ENCODE measurements at places on chromosomes 16 and 17. TPM values are rescaled to one million over a fixed set of nuclear protein-coding genes. Genes with fewer than 3 reads are reported as not detected.

The C16orf96 gene
- 0.19 TPM for total RNA-seq

The KRTAP4-16 gene
- total RNA-seq, result not detected

The CRYM gene
- total RNA-seq, result 4.4 TPM

GRCh38 chr17:43897831-43898230 lies 9.5 kb downstream of the MPP2 start:
- no peaks in the 10 kb centered on the region for H3K4me1 ChIP-seq
- H3K36me3 ChIP-seq, result no peaks in the 10 kb centered on the region
- no peak overlapping the region for H3K27ac ChIP-seq
- no peaks in the 10 kb centered on the region for H3K27me3 ChIP-seq

GRCh38 chr16:2208308-2208707 lies 2.4 kb downstream of the BRICD5 start:
- H3K4me3 ChIP-seq, result no peak overlapping the region
- no peaks in the 10 kb centered on the region for H3K27me3 ChIP-seq
- H3K27ac ChIP-seq, result no peak overlapping the region
- no peaks in the 10 kb centered on the region for H3K36me3 ChIP-seq
- peaks cover 3% of the 10 kb centered on the region for H3K4me1 ChIP-seq

DNA sequence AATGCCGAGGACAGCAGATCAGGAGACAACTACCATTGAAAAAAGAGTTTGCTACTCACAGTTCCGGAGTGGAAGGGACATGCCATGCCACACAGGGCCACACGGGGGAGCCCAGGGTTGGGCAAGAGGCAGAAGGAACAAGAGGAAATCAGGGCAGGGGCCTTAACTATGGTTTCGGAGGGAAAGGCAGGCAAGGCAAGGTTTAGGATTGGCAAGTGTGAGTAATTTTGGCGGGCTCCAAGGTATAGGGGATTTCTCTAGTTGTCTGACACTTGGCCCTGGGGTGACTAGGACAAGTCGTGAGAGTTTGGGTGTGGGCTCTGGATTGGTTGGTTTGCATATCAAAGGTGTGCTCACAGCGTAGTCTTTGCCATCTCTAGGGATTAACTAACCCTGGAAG lies 27.0 kb upstream of the NTN1 start:
- peak; percentile 78 for DNase-seq
- H3K36me3 ChIP-seq, result no peaks in the 10 kb centered on the region
- no peaks in the 10 kb centered on the region for H3K27me3 ChIP-seq
- H3K27ac ChIP-seq, result no peak overlapping the region
- no peak overlapping the region for H3K4me3 ChIP-seq
- H3K4me1 ChIP-seq, result no peaks in the 10 kb centered on the region

DNA sequence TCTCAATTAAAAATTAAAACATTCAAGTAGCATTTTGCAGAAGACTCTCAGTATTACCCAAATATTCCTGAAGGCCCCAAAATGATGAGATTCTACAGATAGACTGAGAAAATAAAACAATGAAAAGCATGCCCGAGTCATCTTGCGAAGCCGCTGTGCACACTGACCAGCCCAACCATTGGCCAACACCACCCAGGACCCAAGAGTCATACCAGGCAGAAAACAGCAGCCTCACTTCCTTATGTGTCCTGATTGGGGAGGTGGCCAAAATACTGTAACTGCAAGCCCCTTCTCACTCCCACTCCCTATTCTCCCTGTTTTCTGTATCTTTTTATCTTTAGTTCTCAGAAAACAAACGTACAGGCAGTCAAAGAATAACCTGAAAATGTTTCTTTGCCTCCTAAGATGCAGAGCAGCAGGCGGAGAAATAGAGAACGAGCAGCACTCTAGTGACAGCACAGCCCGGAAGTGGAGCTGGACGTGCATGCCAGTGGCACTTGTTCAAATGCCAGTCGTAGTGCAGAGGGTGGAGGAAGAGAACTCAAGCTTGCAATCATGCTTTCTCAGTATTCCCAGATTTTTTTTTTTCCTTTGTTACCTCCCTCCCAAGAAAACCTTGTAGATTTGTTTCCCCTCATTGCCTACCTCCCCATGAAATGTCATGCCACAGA lies 182.3 kb upstream of the SOX9 start:
- no peak overlapping the region for H3K4me3 ChIP-seq
- no peaks in the 10 kb centered on the region for H3K4me1 ChIP-seq
- H3K36me3 ChIP-seq, result no peaks in the 10 kb centered on the region
- DNase-seq, result no peak
- H3K27ac ChIP-seq, result no peak overlapping the region

- H3K4me1 ChIP-seq, result peaks cover 9% of the 10 kb centered on the region
- H3K27me3 ChIP-seq, result no peaks in the 10 kb centered on the region
- peak overlapping the region; percentile 81 for H3K27ac ChIP-seq
- H3K36me3 ChIP-seq, result peaks cover 1% of the 10 kb centered on the region
- DNase-seq, result peak; percentile 35
Observed at GRCh38 chr17:41967141-41967920, 736 bp downstream of the CNP start.

- H3K4me3 ChIP-seq, result no peak overlapping the region
- H3K27me3 ChIP-seq, result no peaks in the 10 kb centered on the region
- no peak overlapping the region for H3K27ac ChIP-seq
- H3K4me1 ChIP-seq, result no peaks in the 10 kb centered on the region
Observed at GRCh38 chr16:57621521-57622271, 6.7 kb upstream of the ADGRG1 start.

- DNase-seq, result no peak
- no peaks in the 10 kb centered on the region for H3K4me1 ChIP-seq
- no peaks in the 10 kb centered on the region for H3K27me3 ChIP-seq
- H3K36me3 ChIP-seq, result no peaks in the 10 kb centered on the region
Observed at GRCh38 chr16:80040814-80041213, 440.3 kb upstream of the MAF start.

- no peaks in the 10 kb centered on the region for H3K4me1 ChIP-seq
- no peaks in the 10 kb centered on the region for H3K36me3 ChIP-seq
- H3K4me3 ChIP-seq, result no peak overlapping the region
- H3K27me3 ChIP-seq, result no peaks in the 10 kb centered on the region
- no peak for DNase-seq
- H3K27ac ChIP-seq, result no peak overlapping the region
Observed at GRCh38 chr17:45030733-45031132, 20.7 kb downstream of the DCAKD start.

DNA sequence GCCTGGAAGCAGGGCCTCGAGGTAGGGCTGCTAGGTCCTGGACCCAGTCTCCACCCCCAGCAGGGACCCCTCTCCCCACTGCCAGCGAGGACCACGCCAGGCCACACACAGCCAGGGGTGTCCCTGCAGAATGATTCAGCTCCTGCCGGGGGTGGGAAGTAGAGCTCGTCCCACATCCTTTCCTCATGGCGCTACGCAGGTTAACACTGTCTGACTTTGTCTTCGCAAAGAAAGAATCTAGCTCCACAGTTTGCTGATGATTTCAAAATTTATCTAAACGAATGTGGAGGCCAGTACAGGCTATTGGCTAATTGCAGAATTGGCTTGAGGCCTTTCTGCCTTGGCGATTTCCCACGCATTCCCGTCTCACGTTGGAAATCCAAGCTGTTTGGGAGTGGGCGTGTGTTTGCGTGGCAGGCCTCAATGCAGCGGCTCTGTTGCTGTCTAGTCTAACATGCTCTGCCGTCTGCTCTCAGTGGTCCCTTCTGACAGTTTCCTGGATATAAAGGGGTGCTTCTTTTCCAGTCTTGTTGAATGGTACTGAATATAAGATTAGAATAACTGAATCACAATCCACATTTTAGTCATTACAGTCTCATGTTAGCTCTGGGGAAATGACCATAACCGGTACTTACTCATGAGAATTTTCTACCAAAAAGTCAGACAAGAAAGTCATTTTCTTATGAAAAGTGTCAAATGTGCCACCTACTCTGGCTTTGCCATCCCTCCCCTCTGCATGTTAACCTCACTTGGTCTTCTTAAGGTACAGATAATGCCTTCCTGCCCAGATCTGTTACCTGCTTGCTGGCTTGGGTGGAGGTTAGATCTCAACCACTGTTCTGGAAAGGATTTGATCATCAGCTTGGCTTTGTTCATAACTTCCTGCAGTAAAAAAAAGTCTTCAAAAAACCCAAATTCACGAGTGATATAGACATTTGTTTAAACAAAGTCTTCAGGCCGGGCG lies 252.4 kb downstream of the NTN1 start:
- H3K27me3 ChIP-seq, result no peaks in the 10 kb centered on the region
- no peak overlapping the region for H3K27ac ChIP-seq
- H3K4me1 ChIP-seq, result no peaks in the 10 kb centered on the region
- DNase-seq, result no peak
- no peaks in the 10 kb centered on the region for H3K36me3 ChIP-seq

DNA sequence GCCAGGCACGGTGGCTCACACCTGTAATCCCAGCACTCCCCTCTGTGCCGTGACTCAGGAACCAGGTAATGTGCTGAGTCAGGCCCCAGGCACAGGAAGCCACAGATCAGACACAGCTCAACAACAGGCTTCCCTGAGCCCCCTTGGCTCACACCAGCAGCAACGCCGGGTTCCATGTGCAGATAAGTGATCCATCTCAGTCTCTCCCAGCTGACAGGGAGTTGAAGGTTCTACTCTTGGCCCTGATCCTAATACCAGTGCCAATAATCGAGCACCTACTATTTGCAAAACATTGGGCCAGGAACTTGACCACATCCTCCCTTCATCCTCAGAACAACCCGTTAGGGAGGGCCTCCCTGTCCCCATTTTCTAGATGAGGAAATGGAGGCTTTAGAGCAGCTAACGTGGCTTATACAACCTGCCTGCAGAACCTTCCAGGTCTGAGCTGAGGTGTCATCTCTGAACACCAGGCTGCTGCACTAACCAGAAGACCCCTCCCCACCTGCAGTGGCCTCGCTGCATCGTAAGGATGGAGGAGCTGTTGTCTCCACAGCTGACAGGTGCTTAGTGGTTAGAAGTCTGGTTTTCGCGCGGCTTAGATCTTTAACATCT lies 64.8 kb upstream of the AMZ2 start:
- H3K4me3 ChIP-seq, result no peak overlapping the region
- no peaks in the 10 kb centered on the region for H3K36me3 ChIP-seq
- H3K27ac ChIP-seq, result no peak overlapping the region
- no peak for DNase-seq
- H3K4me1 ChIP-seq, result no peaks in the 10 kb centered on the region
- H3K27me3 ChIP-seq, result no peaks in the 10 kb centered on the region

Data from right lobe of liver (tissue), 6 donors.